GM12878 (cell line): ENCODE measurements at places on chromosomes 7 and 10. TPM values are rescaled to one million over a fixed set of nuclear protein-coding genes. Genes with fewer than 3 reads are reported as not detected.
A peak's percentile ranks its signal among the peaks of the same experiment; 100 is the strongest.

DNA sequence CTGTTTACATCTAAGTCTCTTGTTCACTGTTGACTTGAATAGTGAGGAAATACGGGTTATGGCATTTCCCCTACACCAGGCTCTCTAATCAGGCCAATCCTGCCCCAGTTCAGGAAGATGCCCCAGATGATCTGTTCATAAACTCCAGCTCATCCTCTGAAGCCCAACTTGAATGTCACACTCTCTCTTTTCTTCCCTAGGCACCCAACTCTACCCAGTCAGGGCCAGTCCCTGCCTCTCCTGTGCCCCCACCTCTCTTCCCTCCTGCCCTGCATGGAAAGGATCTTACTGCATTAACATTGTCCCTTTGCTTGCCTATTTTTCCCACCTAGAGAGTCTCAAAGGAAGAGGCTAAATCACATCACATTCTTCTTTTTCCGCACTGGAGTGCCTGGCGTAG is 10.6 kb upstream of the TRPV6 start:
- no peak for DNase-seq

Gene CTNNA3
- total RNA-seq: 0.13 and 0.43 TPM in 2 replicates

- DNase-seq: no peak
Observed at GRCh38 chr7:40580776-40581175, 446.0 kb downstream of the SUGCT start.

Gene RASA4B
- 12.7 and 14.8 TPM in 2 replicates for total RNA-seq

Gene PON1
- 0.26 and 0.40 TPM in 2 replicates for total RNA-seq

- no peak for DNase-seq
Observed at GRCh38 chr7:46772776-46773175, 809.1 kb downstream of the TNS3 start.

GRCh38 chr10:6738112-6738768 is 158.2 kb upstream of the PRKCQ start:
- no peak for DNase-seq

DNA sequence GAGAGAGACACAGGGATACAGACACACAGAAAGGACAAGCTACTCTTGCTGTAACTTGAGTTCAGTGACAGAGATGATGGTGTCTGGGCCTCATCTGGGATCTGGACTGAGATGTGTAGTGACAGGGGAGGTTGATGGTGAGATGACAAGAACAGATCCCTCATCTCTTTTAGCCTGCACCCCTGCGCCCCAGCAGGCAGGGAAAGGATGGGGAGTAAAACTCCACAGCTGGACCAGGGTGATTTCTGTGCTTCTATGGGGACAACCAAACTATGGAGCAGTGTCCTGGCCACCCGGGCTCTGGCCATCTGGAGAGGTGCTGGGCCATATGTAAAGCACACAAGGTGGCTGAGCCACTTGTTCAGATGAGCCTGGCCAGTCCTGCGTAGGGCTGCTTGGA is 4.5 kb upstream of the LRRC18 start:
- no peak for DNase-seq

- DNase-seq: no peak
Observed at GRCh38 chr7:19392246-19392645, 247.0 kb upstream of the FERD3L start.

Gene FAM107B
- 136 and 141 TPM in 2 replicates for total RNA-seq

GRCh38 chr10:50234486-50234885 is 16.8 kb downstream of the ASAH2 start:
- no peak for DNase-seq

Gene GHRHR
- not detected in 2 replicates for total RNA-seq

DNA sequence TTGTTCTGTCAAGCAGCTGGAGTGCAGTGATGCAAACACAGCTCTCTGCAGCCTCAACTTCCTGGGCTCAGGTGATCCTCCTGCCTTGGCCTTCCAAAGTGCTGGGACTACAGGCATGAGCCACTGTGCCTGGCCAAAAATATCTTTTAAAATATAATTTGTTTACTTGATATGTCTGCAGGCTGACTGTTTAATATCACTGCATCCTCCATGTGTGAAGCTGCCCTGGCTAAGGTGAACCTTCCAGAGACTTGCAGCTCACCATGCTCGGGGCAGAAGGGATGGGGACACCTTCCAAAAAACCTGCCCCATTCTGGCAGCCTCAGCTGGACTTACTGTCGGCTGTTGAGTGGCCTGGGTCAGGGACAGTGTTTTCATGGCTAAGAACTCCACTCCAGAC is 57.6 kb upstream of the DDC start:
- no peak for DNase-seq

- no peak for DNase-seq
Observed at GRCh38 chr7:151351027-151351426, 9.4 kb downstream of the NUB1 start.

- DNase-seq: peak; percentile 87
Observed at GRCh38 chr7:44606341-44607140, at the start of gene OGDH. TSS of gene OGDH (plus strand) at chr7:44606627. CDS start at chr7:44624344, 17,717 bp downstream.

Gene CHAT
- not detected in 2 replicates for total RNA-seq

GRCh38 chr7:159119851-159120539 is 24.7 kb downstream of the VIPR2 start:
- no peak for DNase-seq

DNA sequence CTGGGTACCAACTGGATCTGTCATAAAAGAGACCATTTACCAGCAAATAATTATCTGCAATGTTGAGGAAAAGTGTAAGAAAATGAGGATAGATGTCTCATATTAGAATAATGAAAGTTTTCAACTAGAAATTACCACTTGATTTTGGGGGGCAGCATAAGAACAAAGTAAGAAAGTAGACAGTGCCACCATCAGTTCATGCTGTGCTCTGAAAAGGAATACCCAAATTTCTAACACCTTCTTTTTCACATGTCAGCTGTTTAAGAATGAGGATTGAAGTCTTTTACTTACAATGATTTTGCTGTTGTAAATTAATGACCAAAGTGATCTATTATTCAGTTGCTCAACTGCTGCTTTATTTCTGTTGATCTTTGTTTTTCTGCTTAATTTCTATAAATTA is 578.3 kb downstream of the ETV1 start:
- DNase-seq: no peak

- DNase-seq: no peak
Observed at GRCh38 chr7:571718-572415, 52.2 kb upstream of the PDGFA start.

DNA sequence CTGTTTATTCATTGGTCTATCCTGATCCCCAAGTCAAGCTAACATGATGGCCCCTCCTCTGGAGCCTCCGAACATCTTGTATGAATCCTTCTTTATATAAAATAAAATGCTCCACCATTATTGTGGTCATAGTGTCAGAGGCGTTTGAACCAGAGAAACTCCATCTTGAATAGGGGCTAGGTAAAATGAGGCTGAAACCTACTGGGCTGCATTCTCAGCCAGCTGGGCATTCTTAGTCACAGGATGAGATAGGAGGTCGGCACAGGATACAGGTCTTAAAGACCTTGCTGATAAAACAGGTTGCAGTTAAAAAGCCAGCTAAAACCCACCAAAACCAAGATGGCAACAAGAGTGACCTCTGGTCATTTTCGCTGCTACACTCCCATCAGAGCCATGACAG is 905.8 kb upstream of the AUTS2 start:
- DNase-seq: no peak

GRCh38 chr7:78134256-78134655 is 335.7 kb downstream of the PHTF2 start:
- DNase-seq: no peak

GRCh38 chr10:124040451-124041188 is 52.8 kb downstream of the CHST15 start:
- no peak for DNase-seq

Gene LRRC18
- total RNA-seq: not detected in 2 replicates

Gene NAT16
- total RNA-seq: not detected in 2 replicates

Gene FGFR2
- total RNA-seq: 0.15 and 0.32 TPM in 2 replicates

Gene HMX3
- 54.6 and 60.5 TPM in 2 replicates for total RNA-seq

- DNase-seq: no peak
Observed at GRCh38 chr7:98291717-98292116, 10.2 kb downstream of the BRI3 start.

DNA sequence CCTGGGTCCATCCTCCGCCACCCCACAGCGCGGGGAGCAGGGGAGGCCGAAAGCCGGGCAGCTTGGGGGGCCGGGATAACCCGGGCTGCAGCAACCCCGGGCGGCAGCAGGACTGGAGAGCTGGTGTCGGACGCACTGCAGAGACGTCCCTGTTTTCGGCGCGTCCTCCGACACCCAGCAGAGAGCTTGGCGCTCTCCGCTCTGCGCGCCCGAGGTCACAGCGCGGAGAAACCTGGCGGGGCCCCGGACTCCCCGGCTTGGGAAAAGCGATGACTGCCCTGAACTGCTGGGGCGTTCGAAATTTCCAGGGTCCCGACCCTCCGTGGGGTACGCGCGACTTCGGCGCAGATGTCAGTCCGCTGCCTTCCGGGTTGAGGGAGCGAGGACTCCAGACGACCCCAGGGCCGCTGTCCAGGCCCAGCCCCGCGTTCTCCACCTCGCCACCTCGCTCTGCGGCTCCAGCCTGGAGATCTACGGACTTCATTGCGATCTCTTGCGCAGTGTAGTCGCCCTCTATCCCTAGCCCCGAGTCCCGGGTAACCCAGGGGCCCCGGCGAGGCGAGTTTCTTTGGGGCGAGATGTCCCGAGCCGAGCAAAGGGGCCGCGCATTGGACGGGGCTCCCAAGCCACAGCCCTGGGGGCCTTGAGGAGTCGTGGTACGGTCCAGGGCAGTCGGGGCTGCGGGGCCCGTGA is 617 bp upstream of the FOXI2 start:
- no peak for DNase-seq

Gene TNPO3
- total RNA-seq: 63.0 and 67.6 TPM in 2 replicates

Gene TEX47
- not detected in 2 replicates for total RNA-seq

DNA sequence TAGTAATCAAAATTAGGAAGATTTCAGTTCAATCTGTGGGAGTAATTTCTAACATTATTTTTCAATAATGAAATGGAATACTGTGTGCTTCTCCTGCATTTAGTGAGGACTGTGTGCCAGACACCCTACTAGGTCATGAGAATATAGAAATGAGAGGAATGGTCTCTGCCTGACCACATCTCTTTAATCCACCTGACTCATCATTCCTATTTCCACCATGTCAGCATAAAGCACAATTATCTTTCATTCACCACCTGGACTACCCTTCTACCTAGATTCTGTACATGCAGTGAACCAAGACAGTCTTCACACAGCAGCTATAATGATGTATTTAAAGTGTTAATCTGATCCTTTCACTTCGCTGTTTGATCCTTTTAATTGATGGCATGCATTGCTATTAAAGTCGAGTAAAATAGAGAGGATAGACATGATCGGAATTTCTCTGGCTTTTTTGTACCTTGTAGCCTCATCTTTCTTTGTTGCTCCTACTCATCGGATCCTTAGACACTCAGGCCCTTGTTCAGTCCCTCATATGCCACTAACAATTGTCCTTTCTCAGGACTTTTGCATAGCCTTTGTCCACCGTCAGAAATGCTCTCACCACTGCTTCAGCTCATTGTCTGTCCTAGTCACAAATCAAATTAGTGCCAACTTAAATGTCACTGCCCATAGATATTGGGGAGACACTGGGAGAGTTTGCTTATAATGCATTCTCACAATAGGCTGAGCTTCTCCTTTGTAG is 1037.1 kb downstream of the REEP3 start:
- DNase-seq: no peak

GRCh38 chr7:116218747-116219146 is 8.4 kb downstream of the TES start:
- DNase-seq: no peak

DNA sequence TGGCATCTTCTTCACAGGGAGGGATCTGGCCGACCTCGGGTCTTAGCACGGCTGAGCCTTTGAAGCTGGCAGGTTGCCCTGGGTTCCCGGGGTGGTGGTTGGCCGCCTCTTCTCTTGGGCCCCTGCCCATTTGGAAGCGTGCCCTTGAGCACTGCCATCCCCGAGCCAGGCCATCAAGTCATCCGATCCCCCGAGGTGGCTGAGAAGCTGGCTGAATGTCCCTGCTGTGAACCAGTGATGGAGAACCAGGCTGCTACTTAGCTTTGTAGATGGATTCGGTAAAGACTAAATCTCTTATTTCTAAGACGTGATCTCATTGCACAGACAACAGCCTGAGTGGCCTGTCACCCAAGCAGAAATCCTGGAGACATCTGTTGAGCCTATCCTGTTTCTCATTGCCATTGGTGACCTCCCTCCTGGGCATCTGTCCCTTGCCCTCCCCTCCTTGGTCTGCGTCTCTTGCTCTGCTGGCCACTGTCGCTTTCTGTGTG is 74.3 kb downstream of the GRK5 start:
- no peak for DNase-seq

DNA sequence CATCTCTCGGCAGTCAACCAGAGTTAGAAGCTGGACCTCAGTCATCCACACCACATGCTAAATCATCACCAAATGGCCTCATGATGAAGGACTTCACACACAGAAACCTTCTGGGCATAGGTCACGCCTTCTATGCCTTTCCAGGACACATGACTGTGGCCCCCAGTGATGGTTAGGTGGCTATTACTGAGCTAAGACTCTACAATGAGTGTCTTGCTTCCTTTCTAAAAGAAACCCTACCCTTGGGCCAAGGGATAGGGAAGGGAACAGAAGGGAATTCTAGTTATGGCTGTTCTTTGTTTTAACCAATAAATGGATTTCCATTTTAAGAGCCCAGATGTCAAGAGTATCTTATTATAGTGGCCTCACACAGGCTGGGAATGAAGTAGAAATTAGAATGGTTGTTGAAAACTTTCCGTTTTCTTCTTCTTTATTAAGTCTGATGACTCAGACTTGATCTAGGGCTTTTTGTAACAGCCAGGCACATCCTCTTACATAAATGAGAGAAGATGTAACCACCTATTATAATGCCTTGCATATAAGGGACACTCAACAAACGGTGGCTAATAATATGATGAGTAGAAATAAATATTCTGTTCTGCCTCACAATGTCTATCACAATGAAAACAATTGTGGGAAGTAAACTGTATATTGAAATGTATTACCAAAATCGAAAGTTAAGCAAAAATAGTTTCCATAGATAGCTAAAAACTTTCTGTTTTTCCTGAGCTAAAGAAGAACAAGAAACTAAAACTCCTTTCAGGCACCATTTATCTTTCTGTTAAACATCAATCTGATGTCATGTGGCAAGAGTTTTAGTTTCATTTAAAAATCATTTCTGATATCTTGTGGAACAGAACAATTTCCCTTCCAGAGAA is 62.5 kb upstream of the TOMM7 start:
- DNase-seq: peak; percentile 66

DNA sequence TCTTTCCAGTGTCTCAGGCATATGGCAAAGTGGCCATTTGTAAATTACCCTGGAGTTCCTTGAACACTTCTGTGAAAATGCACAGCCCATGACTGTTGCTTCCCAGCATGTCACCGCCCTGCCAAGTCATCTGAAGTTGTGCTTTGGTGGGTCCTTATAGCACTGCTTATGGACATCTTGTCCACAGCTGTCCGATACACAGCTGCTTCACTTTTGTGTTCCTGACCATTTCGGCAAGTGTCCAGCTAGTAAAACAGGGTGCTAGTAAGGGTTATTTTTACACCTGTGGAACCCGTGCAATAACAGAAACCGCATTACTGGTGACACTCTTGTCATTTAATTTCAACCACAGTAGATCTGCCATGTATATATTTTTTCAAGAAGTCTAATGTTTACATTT is 29.7 kb downstream of the PIP4K2A start:
- DNase-seq: no peak
